ENCODE measurements at places on chromosomes 3 and 15. TPM values are rescaled to one million over a fixed set of nuclear protein-coding genes. Genes with fewer than 3 reads are reported as not detected.

GRCh38 chr3:152554980-152555379 is 280.0 kb upstream of the P2RY1 start:
- DNase-seq = no peak

DNA sequence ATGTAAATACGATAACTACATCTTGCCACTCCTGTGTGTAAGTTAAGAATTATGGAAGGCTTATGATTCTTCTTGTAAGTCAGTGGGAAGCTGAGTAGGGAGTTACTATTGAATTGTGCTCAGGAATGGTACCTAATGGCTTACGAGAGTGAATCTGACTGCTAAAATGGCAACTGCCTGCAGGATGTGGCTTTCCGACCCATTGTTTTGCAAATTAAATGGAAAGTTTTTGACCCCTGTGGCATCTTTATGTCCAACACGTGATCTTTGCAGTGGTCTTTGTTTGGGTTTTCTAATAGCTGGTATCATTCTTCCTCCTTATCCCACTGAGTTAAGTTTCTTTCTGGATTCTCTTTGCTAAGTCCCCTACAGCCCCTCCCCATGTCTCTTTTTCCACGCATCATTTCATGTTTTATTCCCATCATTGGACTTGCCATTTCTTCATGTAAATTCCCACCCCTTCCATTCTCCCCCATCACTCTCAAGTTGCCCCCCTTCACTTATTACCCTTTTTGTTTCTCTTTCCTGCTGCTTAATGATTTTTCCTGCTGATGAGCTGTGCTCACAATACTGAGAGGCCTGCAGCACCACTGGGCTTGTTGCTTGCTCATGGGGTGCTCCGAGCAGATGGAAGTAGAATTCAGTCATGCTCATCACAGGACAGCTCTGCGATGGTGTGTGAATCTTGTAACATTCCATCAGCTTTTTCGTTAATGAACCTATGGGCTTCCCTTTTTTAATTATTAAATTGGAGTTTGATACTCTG is 428.2 kb upstream of the IL12A start:
- DNase-seq = no peak

Gene PTPN9
- polyA plus RNA-seq = 5.7 TPM

Gene TBL1XR1
- polyA plus RNA-seq = 15.2 TPM

DNA sequence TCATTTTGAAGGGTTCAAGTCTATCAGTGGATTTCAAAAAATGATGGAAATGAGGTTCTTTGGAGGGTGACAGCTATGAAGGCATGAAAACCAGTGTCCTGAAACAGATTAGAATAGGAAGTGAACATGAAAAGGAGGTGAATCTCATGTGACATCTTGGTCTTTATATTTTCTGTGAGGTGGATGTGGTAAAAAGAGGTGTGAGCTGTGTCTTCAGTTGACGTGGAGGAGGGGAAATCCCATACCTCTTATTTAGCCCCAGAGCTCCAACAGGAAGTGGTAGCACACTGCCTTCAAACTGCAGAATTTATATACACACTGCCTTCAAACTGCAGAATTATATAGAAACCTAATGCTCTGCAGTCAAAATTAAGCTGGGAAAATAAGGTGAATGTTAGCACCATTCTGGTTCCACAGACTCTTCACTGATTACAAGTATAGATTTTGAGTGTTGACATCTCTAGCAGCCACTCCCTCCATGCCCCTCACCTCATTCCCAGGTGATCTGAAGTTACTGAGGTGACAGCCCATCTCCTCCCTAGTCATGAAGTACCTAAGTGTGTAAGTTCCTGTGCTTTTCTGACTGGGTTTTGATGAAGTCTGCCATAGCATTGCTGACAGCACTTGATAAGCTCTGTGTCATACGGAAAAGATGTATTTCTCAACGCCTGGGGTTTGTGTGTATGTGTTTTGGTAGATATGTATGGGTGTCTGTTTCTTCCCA is 2.7 kb downstream of the RAB8B start:
- no peak for DNase-seq

- DNase-seq = no peak
These were observed 431.8 kb downstream of the TBL1XR1 start for GRCh38 chr3:176765382-176765900.

Gene GJD2
- 5.2 TPM for polyA plus RNA-seq

DNA sequence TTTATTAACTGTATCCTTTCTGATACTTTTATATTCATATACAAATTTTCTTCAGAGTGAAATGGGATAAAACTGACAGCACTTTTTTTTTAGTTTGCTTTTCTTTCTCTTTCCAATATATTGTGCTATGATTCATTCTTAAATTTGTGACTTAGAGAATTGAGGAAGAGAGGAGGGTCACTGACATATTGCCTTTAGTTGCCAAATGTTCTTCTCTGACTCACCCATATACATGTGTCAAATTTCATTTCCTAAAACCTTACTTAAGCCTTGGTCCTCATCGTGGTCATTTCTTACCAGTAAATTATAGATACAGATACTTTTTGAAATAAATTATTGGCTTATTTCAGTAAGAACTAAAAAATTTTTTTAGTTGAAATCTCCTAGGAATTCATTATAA is 53.9 kb downstream of the CLASP2 start:
- no peak for DNase-seq

DNA sequence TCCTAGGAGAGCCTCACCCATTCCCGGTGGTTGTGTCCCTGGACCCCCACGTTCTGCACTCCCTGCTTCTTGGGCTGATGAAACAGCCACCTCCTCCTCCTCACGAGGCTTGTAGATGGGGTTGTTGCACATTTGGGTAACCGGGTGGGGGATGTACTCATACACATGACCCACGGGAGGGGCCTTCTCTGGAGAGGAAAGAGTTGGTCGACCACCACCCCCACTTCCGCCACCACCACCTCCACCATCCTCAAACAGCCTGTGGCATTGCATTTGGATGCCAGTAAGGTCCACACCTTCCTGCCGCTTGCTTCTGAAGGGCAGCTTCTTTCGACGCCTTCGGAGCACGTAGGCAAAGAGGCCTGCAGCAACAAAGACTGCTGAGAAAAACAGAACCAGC is 7.7 kb downstream of the SLITRK3 start:
- no peak for DNase-seq

- no peak for DNase-seq
These were observed 5.9 kb upstream of the FMN1 start for GRCh38 chr15:33200444-33200843.

- DNase-seq = no peak
These were observed 3.2 kb downstream of the GPR171 start for GRCh38 chr3:151199554-151200438.

DNA sequence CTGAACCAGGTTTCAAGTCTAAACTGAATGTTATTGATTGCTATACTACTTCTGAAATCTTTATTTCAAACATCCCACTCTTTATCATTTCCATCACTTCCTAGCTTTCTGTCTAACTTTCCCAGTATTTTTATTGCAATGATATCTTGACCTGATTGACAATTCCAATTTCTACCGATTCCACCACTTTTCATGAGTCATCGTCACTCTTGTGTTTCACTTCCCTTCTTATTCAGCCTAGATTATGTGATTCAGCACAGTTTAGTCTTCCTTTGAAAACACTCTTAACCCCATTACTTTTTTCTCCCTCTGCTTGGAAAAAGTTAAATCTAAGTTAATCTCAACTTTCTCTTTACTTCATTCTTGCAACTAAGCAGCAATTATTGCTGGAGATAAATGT is 62.6 kb downstream of the SLC7A14 start:
- no peak for DNase-seq

DNA sequence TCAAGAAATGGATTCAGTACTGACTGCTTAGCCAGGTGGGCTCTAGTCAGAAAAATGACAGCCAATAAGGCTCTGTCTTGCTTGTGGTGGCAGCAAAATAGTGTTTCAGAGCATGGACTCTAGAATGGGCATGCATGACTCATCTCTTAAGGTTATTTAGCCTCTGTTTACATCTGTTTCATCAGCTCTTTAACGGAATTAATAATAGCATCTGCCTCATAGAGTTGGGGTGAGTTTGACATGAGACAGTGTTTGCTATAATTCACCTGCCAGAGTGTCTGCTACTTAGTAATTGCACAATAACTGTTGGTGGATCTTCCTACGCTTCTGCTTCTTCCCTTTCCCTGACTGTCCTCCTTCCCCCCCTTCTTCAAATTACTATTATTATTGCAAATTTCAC is 350.4 kb upstream of the SEMA6D start:
- DNase-seq = no peak

GRCh38 chr3:6315906-6316305 is 545.0 kb upstream of the GRM7 start:
- DNase-seq = no peak

DNA sequence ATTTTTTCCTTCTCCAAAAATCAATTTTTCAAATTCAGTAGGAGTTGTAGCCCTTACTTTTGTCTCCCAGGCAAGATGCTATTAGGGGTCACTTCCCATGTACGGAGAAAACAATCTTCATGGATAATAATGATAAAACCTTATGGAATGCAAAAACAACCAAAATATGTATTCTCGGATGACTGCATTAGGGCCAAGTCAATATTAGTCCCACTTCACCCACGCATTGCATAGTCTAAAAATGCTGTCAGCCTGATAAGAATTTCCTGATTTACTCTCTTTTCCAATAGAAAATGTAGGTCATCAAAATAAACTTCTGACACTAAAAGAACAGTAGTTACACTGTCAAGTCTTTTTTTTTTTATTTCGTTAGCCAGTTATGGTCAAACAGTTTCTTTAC is 2.7 kb downstream of the VGLL3 start:
- DNase-seq = no peak

- DNase-seq = no peak
These were observed 283.6 kb upstream of the TPM1 start for GRCh38 chr15:62758952-62759349.

Gene AHSG
- not detected for polyA plus RNA-seq

DNA sequence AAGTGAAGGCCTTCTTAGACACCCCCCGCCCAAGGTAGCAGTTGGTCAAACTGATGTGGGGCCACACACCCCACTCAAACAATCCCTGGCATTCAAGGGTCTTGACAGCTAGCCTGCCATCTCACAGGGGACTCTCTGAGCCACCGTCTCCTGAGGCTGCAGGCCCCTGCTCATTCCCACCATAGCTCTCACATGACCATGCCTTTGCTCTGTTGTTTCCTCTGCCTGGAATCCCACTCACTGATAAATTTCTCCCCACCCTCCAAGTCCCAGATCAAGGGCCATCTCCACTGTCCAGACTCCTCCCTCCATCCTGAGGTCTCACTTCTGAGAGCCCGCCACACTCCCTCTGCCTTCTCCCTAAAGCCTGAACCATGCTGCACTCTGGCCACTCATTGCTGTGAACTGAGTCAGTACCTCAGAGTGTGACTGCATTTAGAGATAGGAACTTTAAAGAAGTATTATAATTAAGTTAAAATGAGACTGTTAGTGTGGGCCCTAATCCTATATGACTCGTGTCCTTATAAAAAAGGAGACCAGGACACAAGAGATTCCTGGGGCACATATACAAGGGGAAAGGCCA is 10.0 kb downstream of the WNT7A start:
- DNase-seq = no peak

Gene ERICH6
- polyA plus RNA-seq = not detected

DNA sequence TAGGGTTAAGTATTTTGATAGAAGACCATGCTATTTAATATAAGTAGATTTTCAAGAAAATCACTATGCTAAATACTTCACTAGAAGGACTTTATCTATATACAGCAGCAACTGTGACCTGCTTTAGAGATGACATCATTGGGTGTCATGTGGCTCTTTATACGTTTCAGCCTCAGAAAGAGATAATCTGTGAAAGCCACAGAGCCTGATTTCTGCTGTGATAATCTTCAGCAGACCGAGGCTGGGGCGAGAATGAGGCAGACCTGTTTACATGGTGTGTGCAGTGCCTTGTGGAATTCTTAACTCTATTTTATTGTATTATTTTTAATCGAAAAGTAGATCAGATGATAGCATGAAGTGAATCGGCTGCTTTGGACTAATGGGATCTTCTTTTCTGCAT is 471.2 kb downstream of the MFSD1 start:
- no peak for DNase-seq

- DNase-seq = no peak
These were observed 17.3 kb downstream of the PLS1 start for GRCh38 chr3:142613491-142613890.

- no peak for DNase-seq
These were observed 6.5 kb upstream of the GSK3B start for GRCh38 chr3:120100711-120101110.

Gene CILP
- 1.0 TPM for polyA plus RNA-seq

Gene FBXO40
- polyA plus RNA-seq = not detected

Gene FBXW12
- 2.7 TPM for polyA plus RNA-seq

DNA sequence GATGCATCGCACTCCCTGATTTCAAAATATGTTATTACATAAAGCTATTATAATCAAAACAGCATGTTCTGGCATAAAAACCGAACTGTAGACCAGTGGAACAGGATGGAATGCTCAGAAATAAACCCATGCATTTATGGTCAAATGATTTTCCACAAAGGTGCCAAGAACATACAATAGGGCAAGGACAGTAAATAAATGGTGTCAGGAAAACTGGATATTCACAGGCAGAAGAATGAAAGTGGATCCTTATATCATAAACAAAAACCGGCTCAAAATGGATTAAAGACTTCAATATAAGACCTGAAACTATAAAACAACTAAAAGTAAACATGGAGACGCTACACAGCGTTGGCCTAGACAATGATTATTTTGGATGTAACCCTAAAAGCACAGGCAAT is 22.6 kb downstream of the USP50 start:
- DNase-seq = no peak

GRCh38 chr3:107928084-107928445 is 162.8 kb downstream of the CD47 start:
- DNase-seq = no peak

- DNase-seq = no peak
These were observed 738 bp downstream of the COMMD2 start for GRCh38 chr3:149751551-149751950.

DNA sequence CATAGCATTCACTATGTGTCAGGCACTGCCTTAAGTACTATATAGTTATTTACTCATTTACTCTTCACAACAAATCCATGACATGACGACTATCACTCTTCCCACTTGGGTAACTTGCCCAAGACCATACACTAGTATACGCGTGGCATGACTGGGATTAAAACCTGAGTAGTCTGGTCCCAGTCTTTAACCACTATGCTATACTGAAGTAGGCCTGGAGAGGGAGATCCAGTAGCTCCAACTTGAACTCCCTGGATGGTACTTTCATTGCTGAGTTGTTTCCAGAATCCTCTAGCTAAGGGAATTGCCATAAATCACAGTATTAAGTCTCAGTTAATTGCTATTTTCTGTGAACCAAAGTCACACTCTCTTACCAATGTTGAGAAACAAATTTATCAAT is 116.2 kb upstream of the LSAMP start:
- DNase-seq = no peak

Gene ACP3
- polyA plus RNA-seq = 5.2 TPM

GRCh38 chr15:71252740-71253047 is 137.4 kb downstream of the THSD4 start:
- DNase-seq = no peak

Gene PLA2G4F
- polyA plus RNA-seq = 0.23 TPM
